ENCODE measurements at places on chromosomes 5 and 9.

DNA sequence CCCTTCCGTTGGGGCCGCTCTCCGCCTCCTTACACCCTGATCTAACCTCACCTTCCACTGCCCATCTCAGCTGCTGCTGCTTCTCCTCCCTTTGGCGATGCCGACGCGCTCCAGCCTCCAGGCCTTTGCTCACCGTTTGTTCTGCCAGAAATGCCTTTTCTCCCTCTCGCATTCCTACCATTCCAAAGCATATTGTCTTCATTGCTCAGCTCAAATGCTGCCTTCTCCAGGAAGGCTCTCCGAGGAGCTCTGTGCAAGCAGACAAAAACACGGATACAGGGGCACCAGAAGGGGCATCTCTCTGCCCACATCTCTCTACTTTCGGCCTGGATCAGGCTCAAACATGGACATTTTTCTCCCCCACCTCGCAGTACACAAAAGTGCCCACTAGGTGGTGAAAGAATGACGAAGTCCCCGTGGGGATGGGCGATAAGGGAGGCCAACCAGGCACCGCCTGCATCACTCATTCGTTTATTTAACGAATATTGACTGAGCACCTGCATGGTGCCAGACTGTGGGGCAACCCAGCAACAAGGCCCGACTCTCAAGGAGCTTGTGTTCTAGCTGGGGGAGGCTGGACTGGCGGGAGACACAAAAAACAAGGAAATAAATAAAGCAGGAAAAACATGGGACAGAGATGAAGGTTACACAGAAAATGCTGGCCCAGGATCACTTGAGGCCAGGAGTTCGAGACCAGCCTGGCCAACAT is 7.3 kb upstream of the GRHPR start:
- peak; percentile 56 for DNase-seq

DNA sequence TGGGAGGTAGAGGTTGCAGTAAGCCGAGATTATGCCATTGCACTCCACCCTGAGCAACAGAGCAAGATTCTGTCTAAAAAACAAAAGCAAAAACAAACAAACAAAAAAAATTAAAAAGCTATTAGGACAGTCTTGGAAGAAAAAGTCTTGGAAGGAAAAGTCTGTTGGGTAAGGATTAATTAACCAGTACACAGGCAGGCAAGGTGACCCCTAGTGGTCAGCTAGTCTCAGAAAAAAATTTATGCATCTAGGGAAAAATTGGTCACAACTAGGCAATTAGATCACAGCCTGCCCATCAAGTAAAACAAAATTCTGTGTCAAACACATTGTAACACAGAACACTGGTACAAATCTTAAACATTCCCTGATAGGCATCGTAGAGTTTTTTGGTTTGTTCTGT is 6.7 kb upstream of the ANKRD18B start:
- no peak for DNase-seq

DNA sequence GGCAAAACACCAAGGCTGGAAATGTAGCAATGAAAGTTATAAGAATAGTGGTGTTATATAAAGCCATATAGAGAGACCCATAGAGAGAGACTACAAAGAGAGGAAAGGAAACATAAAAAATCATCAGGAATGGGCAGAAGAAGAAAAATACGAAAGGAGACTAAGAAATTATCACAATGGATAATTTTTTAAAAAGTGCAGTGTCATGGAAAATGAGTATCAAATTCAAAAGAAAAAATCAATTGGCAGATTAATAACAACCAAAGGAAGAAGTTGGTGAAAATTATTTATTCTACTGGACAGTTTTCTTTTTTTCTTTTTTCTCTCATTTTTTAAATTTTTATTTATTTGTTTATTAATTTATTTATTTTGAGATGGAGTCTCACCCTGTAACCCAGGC is 1488.4 kb upstream of the WWC1 start:
- no peak for DNase-seq

GRCh38 chr5:107980923-107981692 is 310.4 kb upstream of the EFNA5 start:
- DNase-seq, result no peak

DNA sequence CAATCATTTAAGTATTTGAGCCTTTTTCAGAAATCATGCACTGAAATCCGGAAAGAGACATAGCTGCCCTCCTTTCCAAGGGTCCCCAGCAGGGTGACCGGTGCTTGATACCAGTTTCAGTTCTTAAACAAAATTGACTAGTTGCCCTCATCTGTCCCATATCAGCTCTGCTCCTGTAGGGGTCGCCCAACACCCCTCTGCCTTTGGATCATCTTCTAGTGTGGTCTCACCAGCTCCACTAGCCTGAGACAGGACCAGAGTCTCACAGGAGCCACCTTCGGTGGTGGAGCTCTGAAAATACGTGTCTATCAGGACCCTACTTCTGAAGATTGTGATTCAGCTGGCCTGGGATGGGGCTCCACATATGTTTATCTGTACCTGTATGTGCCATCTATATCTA is 428.2 kb downstream of the ENC1 start:
- DNase-seq, result no peak

DNA sequence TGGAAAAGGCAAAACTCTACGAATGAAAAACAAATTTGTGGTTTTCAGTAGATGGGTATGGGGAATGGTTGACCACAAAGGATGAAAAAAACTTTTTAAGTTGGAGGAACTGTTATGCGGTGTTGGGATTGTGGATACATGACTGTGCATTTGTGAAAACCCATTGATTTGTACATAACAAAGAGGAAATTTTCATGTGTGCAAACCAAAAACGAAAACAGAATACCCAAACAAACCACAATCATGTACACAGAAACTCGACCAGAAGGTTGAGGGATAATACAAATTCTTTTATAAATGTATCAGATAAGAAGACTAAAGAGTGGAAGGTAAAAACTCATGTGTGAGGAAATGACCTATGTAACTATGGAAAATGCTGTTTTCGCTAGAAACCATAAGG is 1012.4 kb downstream of the CDH18 start:
- DNase-seq, result no peak

GRCh38 chr9:121640076-121640475 is 11.4 kb upstream of the DAB2IP start:
- no peak for DNase-seq

DNA sequence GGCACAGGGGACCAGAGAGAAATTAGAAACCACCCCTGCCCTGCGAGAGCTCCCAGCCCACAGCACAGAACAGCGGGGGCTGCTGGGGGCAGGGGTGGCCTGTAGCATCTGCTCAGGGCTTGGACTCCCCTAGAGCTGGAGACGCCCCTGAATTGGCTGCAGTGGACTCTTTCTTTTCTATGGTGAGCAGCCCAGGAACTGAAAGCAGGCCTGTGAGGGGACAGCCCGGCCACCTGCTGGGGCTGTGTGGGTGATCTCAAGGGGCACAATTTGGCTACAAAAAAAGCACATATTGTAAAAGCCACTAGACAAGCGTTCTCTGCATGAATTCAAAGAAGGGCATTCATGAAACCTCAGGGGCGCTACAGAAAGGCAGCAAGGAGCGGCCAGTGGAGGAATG is 57.5 kb upstream of the ICE1 start:
- DNase-seq, result no peak

DNA sequence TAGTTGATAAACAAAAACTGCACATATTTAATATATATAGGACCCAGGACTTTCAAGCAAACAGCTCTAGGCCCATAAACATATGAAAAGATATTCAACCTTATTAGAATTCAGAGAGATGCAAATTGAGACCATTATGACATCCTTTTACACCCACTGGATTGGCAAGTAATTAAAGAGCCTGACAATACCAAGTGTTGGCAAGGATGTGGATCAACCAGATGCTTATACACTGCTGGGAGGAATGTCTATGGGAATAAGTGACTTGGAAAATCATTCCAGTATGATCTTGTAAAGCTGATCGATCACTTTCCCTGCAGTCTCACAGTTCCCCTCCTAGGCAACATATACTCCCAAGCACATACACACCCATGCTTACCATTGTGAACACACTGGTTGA is 15.5 kb upstream of the TCOF1 start:
- DNase-seq, result no peak

- DNase-seq, result no peak
Measured at GRCh38 chr5:112023766-112024165, 266.8 kb upstream of the NREP start.

- DNase-seq, result no peak
Measured at GRCh38 chr5:73154208-73155006, 18.6 kb upstream of the TMEM174 start.

- no peak for DNase-seq
Measured at GRCh38 chr5:95219411-95219810, 65.5 kb downstream of the MCTP1 start.

DNA sequence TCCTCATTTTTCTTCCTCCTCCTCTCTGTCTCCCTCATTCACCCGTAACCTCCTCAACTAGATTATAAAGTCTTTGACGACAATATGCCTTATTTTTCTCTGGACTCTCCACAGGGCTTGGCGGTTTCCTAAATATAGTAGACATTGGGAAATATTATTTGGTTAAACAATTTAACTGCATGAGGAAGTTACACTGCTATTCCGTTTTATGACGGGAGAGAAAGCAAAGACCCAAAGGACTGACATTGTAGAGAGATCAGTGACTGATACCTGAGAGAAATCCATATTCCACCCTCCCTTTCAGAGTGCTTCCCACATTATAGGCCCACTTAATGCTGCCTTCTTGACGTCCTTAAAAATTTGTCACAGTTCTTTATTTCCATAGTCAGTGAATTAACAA is 51.2 kb downstream of the GDA start:
- no peak for DNase-seq

DNA sequence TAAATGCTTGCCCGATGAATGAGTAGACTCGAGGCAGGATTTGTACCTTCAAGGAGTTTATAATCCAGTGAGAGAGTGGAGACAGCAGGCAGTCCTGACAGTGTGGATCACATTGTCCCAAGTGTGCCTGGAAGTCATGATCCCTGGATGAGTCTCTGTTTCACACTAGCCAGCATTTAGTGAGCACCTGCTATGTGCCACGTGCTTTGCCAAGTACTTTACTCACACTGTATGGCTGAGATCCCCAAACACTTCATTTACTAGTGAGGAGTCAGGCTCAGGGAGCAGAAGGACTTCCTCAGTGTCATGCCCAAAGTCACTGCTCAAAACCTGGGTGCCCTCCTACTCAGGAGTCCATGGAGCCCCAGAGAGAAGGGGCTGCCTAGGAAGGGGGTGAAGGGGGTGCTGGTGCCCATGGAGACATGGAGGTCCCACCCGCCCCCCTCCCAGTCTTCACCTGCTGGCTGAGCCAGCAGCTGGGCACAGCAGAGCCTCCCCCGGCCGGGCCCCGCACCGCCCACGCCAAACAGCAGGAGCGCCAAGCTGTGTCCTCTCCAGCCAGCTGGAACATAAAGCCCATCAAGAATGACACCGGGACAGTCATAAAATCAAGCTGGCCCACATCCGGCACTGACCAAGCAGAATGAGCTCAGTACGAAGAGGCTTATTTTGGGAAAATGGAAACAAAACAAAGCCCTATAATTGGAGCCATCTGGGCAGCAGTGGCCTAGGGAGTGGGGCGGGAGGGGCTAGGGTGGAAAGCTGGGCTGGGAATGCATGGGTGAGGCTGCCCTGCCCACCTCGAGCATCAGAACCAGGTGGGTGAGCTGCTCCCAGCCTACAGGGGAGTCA is 10.6 kb downstream of the LAMC3 start:
- no peak for DNase-seq

DNA sequence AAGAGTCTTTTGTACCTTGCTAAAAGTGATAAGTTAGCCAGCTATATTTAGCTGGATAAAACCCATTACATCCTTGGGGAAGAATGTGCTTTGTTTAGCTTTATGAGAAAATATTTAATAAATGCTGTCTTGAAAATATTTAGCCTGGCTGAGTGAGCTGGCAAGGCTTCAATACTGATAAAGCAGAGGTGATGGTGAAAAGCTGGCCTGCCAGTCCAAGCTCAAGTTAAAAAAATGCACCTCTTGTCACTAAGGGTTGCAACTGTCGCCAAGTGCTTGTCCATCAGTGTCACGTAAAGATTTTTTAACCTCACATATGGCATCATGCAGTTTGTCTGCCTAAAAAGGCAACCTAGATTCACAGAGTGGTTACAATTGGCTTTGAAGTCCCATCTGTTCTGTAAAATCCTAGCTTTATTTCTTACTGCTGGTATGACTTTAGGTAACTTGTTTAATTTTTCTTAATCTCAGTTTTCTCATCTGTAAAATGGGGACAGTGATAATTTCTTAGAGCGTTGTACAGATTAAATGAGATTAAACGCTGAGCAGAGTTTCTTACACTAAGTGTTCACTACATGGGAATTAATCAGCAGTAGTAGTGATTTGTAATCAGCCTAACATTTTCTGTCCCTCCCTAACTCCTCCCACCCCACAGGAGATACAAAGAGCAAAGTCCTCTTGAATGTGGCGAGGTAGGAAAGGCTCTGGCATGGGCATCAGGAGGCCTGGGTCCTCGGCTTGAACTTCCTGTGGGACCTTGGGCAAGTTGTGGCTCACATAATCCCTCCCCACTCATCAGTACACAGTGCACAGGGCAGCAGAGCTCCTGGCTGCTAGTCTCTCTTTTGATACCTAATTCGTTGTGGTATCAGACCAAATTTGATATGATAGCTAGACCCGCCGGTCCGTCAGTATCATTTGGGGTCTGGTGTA is 48.7 kb downstream of the PIK3R1 start:
- no peak for DNase-seq

GRCh38 chr5:67900514-67900913 is 315.0 kb upstream of the PIK3R1 start:
- no peak for DNase-seq

DNA sequence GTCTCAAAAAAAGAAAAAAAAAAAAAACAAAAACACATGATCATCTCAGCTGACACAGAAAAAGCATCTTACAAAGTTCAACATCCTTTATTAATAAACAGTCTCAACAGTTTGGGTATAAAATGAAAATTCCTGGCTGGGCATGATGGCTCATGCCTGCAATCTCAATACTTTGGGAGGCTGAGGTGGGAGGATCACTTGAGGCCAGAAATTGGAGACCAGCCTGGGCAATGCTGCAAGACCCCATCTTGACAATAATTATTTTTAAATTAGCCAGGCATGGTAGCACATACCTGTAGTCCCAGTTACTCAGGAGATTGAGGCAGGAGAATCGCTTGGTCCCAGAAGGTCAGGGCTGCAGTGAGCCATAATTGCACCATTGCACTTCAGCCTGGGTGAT is 7.9 kb upstream of the CNTRL start:
- no peak for DNase-seq

GRCh38 chr5:84430079-84430478 is 45.4 kb upstream of the EDIL3 start:
- DNase-seq, result no peak

DNA sequence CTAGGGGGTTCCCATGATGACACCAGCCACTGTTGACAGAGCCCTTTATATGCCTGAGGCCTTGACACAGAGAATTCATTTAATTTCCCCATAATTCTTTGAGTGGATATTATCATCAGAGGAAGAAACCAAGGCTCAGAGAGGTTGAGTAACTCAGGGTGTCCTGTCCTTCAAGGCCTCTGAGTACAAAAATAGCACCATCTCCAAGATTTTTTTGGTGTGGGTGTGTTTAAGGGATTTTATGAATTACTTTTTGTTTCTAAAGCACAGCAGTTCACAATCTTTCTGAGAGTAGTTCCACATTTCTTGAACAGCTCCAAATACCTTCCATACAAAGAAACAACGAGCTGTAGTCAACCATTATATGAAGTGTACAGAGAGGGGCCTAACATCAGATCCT is 6.2 kb upstream of the GSN start:
- DNase-seq, result no peak
